GM23338 (cell line): ENCODE measurements at places on chromosomes 7 and 10.

- H3K4me1 ChIP-seq = peaks cover 36% of the 10 kb centered on the region
- DNase-seq = peak; percentile 51
- no peaks in the 10 kb centered on the region for H3K36me3 ChIP-seq
- no peak overlapping the region for H3K4me3 ChIP-seq
Observed at GRCh38 chr7:128010391-128011127, 20.7 kb downstream of the LRRC4 start.

- no peaks in the 10 kb centered on the region for H3K36me3 ChIP-seq
- peaks cover 7% of the 10 kb centered on the region; the same call in 1 of the 2 replicates for H3K4me1 ChIP-seq
- no peak overlapping the region for H3K27ac ChIP-seq
- DNase-seq = no peak
- H3K27me3 ChIP-seq = no peaks in the 10 kb centered on the region
Observed at GRCh38 chr7:158430308-158431034, 157.2 kb downstream of the PTPRN2 start.

DNA sequence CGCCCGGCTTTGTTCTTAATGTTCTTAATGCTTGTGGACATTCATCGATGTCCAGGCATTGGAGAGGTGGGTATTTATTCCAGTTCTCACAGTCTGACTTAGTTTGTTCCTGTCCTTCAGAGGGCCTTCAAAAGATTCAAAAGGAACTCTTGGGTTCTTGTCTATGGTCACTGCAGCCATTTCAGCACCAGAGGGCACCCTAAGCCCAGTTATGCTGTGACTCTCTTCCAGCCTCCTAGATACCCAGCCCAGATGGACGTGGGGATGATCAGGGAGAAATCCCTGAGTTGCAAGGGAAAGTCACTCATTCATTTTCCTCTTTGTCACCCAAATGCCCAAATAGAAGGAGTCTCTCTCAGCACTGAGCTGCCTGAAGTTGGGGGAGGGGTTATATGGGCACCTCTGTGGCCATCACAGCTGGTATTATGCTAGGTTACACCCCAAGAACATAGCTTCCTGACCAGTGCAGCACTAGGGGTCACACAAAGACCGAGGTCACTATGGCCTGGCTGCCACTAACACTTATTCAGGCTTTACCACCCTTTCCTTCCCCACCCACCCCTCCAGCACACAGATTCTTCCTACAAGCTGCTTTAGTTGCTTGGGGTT lies 26.5 kb upstream of the CCDC126 start:
- H3K27me3 ChIP-seq = no peaks in the 10 kb centered on the region
- no peaks in the 10 kb centered on the region for H3K36me3 ChIP-seq
- peak; percentile 91 for DNase-seq
- H3K27ac ChIP-seq = no peak overlapping the region

GRCh38 chr7:38147005-38147404 lies 31.0 kb upstream of the STARD3NL start:
- no peak overlapping the region for H3K27ac ChIP-seq
- H3K27me3 ChIP-seq = no peaks in the 10 kb centered on the region
- no peak for DNase-seq
- H3K4me3 ChIP-seq = no peak overlapping the region

GRCh38 chr7:21507627-21508343 lies 35.1 kb upstream of the DNAH11 start:
- peaks cover 11% of the 10 kb centered on the region for H3K4me1 ChIP-seq
- no peak overlapping the region for H3K27ac ChIP-seq
- H3K4me3 ChIP-seq = no peak overlapping the region
- H3K36me3 ChIP-seq = peaks cover 8% of the 10 kb centered on the region; the same call in 1 of the 2 replicates
- DNase-seq = peak; percentile 84

DNA sequence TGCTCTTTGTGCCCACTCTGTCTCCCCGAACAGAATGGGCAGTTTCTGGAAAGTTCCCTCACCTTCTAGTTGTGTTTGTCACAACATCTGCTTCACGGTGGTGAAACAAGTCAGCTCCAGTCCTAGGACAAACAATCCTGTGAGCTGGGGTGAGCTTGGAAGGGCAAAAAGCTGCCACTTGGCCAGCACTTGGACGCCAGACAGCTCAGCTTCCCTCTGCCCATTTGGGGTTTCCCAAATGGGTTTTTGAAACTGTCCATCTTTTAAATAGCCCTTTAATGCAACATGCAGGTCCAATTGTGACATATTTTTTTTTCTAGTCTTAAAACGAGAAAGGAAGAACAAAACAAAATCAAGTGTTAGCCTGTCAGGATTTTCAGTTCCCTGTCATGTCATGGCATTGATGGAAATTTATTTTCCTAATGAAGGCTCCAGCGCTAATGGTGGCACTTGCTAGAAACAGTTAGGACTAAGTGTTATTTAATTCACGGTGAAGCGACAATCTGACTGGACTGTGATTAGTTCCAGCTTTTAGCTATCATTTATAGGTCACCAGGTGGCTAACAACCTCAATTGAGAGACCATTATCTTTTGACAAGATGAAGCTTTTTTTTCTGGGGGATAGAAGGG lies 181.7 kb downstream of the MYOF start:
- H3K4me1 ChIP-seq = peaks cover 16% of the 10 kb centered on the region
- no peaks in the 10 kb centered on the region for H3K27me3 ChIP-seq
- 0 out of 2 replicates have a peak overlapping the region, but pooled peaks have one; percentile 46 for H3K27ac ChIP-seq
- DNase-seq = no peak
- no peak overlapping the region for H3K4me3 ChIP-seq

- no peak overlapping the region for H3K4me3 ChIP-seq
- no peaks in the 10 kb centered on the region for H3K4me1 ChIP-seq
- peak; percentile 26 for DNase-seq
- no peak overlapping the region for H3K27ac ChIP-seq
Observed at GRCh38 chr7:125984795-125985194, 1055.2 kb upstream of the POT1 start.

- H3K4me1 ChIP-seq = no peaks in the 10 kb centered on the region
- no peak for DNase-seq
- no peak overlapping the region for H3K27ac ChIP-seq
- H3K4me3 ChIP-seq = no peak overlapping the region
- no peaks in the 10 kb centered on the region for H3K36me3 ChIP-seq
Observed at GRCh38 chr7:102891693-102892261, 21.0 kb upstream of the LRRC17 start.

- H3K27me3 ChIP-seq = no peaks in the 10 kb centered on the region
- no peak for DNase-seq
- no peaks in the 10 kb centered on the region for H3K36me3 ChIP-seq
- no peak overlapping the region for H3K4me3 ChIP-seq
Observed at GRCh38 chr7:141304291-141304690, 230.4 kb downstream of the TMEM178B start.

DNA sequence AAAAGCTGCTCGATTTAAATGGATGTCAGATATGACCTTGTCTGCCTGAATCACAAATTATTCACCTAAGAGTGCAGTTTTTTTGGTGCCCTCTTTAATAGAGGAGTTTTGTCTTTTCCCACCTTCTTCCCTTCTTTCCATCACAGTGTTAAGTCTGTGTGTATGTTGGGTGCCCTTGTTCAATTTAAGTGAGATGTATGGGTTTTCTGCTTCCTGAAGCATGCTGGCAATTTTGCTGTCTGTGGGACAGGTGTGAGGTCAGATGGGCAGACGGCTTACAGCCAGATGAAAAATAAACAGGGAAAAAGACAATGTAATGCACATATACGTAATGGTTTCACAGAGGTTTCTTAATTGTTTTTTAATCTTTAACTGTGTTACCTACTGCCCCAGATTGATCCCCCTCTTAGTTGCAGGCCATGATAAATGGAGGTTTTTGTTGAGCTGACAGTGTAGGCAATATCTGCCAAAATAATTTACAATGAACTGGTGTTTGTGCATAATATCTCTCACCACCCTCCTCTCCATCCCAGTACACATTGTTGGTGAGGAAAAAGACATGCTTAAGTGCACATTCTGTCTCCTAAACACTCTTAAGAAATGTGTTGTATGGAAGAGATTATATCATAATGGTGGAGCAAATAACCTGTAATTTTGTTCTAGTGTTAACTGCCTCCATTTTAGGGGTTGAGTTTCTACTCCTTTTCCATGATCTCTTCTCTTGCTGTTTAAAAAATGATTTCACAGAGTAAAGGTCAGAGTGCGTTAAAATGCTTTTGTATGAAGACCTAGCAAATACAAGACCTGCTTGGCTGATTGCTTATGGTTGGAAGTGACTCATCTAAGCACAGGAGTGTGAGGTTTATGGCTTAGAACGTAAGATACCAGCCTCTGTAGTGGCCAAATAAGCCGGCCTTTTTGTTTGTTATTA lies 123.9 kb downstream of the LRRC4 start:
- H3K27me3 ChIP-seq = no peaks in the 10 kb centered on the region
- no peak overlapping the region for H3K4me3 ChIP-seq
- no peak for DNase-seq
- peaks cover 6% of the 10 kb centered on the region for H3K36me3 ChIP-seq

GRCh38 chr7:33905389-33906032 lies at the start of gene BMPER:
TSS of gene BMPER (plus strand) at chr7:33905539. CDS start at chr7:33905614, 75 bp downstream.
- H3K27me3 ChIP-seq = peaks cover 58% of the 10 kb centered on the region
- peak; percentile 89 for DNase-seq
- H3K36me3 ChIP-seq = no peaks in the 10 kb centered on the region
- H3K4me1 ChIP-seq = peaks cover 27% of the 10 kb centered on the region

GRCh38 chr10:97109547-97109946 lies 76.2 kb downstream of the SLIT1 start:
- H3K27ac ChIP-seq = no peak overlapping the region
- H3K27me3 ChIP-seq = no peaks in the 10 kb centered on the region
- H3K4me1 ChIP-seq = no peaks in the 10 kb centered on the region
- no peak for DNase-seq
- H3K4me3 ChIP-seq = no peak overlapping the region
- no peaks in the 10 kb centered on the region for H3K36me3 ChIP-seq

- no peak overlapping the region for H3K4me3 ChIP-seq
- H3K27me3 ChIP-seq = peaks cover 57% of the 10 kb centered on the region
- peaks cover 14% of the 10 kb centered on the region; the same call in 1 of the 2 replicates for H3K4me1 ChIP-seq
- H3K27ac ChIP-seq = no peak overlapping the region
- no peaks in the 10 kb centered on the region for H3K36me3 ChIP-seq
Observed at GRCh38 chr7:4711093-4711492, 29.0 kb downstream of the FOXK1 start.

- no peaks in the 10 kb centered on the region for H3K36me3 ChIP-seq
- H3K27me3 ChIP-seq = no peaks in the 10 kb centered on the region
Observed at GRCh38 chr7:107463139-107464078, 6.4 kb upstream of the GPR22 start.

GRCh38 chr7:137934176-137934826 lies 67.6 kb downstream of the CREB3L2 start:
- peaks cover 31% of the 10 kb centered on the region for H3K4me1 ChIP-seq
- no peaks in the 10 kb centered on the region for H3K36me3 ChIP-seq
- no peak overlapping the region for H3K4me3 ChIP-seq
- no peak overlapping the region for H3K27ac ChIP-seq
- H3K27me3 ChIP-seq = no peaks in the 10 kb centered on the region

DNA sequence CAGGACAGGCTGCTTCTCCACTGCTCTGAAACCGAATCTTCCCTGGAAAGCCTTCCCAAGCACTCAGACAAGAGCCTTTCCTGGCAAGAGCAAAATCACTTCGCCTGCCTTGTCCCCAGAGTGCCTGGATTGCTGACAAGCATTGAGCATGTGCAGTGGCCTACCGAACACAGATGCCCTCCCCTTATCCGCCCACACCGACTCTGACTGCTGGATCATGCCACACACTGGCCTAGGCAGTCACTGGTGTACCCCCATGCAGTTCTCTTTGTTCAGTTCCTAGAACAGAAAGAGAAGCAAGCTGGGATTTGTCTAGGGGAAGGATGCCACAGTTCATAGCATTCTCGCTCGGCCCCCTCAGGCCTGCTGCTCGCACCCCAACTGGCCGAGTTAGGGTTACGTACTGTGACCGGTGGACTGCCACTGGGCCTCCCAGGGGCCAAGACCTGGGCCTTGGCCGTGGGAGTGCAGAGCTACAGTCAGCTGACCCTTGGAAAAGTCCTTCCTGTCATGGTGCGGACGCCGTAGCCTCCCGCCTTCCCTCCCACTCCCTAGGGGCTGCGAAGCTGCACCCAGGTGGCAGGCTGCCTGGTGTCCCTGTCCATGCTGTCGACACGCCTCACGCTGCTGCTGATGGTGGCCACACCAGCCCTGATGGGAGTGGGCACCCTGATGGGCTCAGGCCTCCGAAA lies 6.9 kb downstream of the ABCB8 start:
- H3K27ac ChIP-seq = no peak overlapping the region
- no peaks in the 10 kb centered on the region for H3K36me3 ChIP-seq
- no peak overlapping the region for H3K4me3 ChIP-seq
- H3K4me1 ChIP-seq = no peaks in the 10 kb centered on the region
- no peak for DNase-seq

DNA sequence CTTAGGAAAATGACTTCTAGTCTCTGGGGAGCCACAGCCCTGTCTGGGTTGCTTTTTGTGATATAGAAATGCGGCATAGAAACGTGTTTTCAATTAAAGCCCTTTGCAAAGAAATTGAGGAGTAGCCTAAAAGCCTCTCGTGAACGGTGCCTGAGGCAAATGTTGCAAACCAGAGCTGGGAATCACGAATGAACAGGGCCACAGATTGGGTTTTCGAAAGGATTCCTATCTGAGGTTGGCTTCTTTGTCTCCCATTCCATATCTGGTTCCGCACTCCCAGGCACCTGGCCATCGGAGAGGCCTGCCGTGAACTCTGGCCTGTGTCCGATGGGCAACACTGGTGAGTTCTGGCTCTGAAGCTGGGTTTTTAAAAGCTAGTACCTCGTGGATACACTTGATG lies 221.6 kb downstream of the TCF7L2 start:
- H3K27me3 ChIP-seq = no peaks in the 10 kb centered on the region
- no peak overlapping the region for H3K27ac ChIP-seq
- H3K4me3 ChIP-seq = no peak overlapping the region
- H3K36me3 ChIP-seq = no peaks in the 10 kb centered on the region
- H3K4me1 ChIP-seq = peaks cover 32% of the 10 kb centered on the region

GRCh38 chr10:124727361-124727960 lies 16.7 kb downstream of the FAM53B start:
- DNase-seq = no peak
- no peaks in the 10 kb centered on the region; the same call in 1 of the 2 replicates for H3K36me3 ChIP-seq
- H3K4me3 ChIP-seq = no peak overlapping the region
- no peaks in the 10 kb centered on the region for H3K27me3 ChIP-seq

DNA sequence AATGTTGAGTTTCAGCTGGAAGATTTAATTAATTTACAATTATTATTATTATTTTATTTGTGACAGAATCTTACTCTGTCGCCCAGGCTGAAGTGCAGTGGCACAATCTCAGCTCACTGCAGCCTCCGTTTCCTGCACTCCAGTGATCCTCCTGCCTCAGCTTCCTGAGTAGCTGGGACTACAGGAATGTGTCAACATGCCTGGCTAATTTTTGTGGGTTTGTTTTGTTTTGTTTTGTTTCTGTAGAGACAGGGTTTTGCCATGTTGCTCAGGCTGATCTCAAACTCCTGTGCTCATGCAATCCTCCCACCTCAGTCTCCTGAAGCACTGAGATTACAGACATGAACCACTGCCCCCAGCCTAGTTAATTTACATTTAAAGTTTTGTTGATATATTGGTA lies 93.8 kb upstream of the MEOX2 start:
- H3K4me1 ChIP-seq = peaks cover 29% of the 10 kb centered on the region
- no peak overlapping the region for H3K4me3 ChIP-seq
- no peaks in the 10 kb centered on the region for H3K27me3 ChIP-seq

DNA sequence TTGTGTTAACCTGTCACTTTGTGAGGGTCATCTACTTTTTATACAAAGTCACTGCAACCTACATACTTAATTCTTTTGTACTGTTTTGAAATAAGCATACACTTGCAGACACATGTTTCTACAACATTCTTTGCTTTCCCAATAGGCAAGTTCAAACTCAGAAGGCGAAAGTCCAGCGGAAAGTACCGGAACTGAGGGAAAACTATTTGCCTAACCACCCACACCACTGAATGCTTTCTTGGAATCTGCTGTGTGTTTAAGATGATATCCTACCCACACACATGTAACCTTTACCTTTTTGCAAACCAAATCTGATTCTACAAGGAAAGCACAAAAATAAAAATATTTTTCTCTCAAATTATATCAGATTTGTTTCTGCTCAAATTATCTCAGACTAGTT lies 139.4 kb upstream of the AGR3 start:
- H3K27me3 ChIP-seq = no peaks in the 10 kb centered on the region
- no peak for DNase-seq
- no peak overlapping the region for H3K27ac ChIP-seq
- no peaks in the 10 kb centered on the region for H3K4me1 ChIP-seq
- no peak overlapping the region for H3K4me3 ChIP-seq
- no peaks in the 10 kb centered on the region for H3K36me3 ChIP-seq
